ENCODE measurements at places on chromosomes 13 and 19.

DNA sequence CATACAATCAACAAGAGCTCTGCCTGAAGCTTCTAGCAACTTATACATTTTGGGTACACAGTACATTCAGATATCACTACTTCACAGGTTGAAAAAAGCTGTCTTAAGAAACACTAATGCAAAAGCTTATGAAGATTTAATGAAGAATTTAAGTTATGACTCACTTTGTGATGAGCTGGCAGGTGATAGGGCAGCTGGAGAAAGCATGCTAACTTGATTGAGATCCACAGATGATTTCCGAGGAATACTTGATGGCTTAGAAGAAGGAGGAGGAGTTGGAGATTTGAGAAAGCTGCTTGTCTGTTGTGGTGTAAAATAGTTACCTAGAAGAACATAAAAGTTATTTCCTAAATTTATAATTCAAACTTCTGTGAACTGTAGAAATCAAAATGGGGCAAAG, 23.3 kb downstream of the EXOSC8 start:
- no peak for DNase-seq

DNA sequence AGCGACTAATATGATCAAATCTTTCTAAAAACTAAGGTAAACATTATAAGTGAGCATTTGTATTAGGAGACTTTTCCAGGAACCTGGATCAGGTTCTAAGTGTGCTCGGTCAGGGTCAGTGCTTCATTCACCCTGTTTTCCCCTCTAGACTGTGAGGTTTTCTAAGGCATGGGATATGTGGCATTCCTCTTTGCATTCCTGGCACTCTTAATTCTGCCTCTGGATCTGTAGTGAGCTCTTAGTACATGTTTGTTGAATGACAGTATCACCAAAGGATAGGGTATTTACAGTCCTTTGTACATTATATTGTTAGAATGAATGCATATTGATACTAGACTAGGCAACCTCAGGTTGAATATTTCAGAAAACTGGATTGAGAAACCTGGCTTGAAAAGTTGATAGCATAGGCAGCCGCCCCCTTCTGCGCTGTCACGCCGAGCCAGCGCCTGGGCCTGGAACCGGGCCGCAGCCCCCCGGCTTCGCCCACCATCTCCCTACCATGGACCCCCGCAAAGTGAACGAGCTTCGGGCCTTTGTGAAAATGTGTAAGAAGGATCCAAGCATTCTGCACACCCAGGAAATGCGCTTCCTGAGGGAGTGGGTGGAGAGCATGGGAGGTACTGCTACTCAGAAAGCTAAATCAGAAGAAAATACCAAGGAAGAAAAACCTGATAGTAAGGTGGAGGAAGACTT, 156.5 kb downstream of the KCNRG start:
- DNase-seq: no peak

DNA sequence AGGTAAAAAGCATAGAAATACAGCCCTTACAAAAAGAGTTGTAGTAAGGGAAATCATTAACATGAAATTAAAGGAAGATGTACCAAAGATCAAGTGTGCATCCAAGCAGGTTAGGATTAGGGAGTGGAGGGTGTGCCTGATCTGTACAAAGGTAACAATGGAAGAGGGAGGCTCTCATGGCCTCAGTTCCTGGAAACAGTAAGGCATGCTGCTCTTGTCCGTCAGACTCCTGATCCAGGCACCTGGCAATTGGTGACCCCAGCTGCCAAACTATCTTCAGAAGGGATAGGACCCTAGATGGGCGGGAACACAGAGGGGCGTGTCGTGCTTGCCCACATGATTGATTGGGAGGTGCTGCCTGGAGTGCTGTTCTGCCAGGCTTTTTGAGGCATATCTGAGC, 4.5 kb downstream of the TEX26 start:
- DNase-seq: no peak

- DNase-seq: no peak
Measured at GRCh38 chr19:9883764-9884163, 48.6 kb downstream of the PIN1 start.

- DNase-seq: no peak
Measured at GRCh38 chr13:107387525-107387924, 819.6 kb upstream of the ARGLU1 start.

GRCh38 chr19:17324357-17325114, 10.1 kb downstream of the ANO8 start:
- DNase-seq: no peak

DNA sequence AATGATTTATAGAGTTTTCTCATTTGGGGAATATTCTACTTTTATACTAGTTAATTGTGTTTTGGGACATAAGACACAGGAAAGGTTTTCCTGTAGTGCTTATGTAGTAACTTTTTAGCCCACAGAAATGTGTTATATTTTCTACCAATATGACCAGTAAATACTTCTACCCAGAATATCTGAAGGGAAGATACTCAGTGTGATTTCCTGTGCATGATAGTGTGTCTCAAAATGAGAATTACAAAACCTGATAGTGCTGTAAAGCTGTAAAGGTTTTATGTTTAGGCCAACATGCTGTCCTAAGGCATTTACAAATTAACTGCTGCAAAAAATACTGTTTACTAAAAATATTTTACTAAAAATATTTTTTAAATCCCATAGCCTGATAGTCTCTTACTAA, 126.8 kb downstream of the RXFP2 start:
- no peak for DNase-seq

DNA sequence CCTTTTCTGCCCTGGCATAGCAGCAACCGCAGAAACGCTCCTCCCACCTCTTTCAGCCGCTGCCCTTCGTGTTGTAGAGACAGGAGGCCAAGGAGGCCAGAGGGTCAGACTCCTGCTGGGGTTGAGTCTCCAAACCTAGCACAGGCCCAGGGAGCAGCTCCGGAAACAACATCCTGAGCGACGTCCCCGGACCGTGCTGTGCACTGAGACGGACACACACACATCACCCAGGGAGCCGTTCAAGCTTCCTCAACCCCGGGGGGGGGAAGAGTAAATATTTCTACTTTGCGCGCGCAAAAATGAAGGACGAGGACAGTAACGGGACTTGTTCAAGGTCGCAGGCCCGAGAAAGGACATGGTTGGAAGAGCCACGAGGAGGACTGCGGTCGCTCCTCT, 657 bp downstream of the ZNF550 start:
- no peak for DNase-seq
